ENCODE measurements at places on chromosomes 11 and 22. TPM values are rescaled to one million over a fixed set of nuclear protein-coding genes. Genes with fewer than 3 reads are reported as not detected.

The NFRKB gene
- 15.9 TPM for total RNA-seq

The FOLR3 gene
- 0.74 TPM for total RNA-seq

GRCh38 chr11:113131036-113131775 is 170.0 kb downstream of the NCAM1 start:
- no peak for DNase-seq

GRCh38 chr11:12008790-12009616 is 577 bp upstream of the DKK3 start:
- no peak for DNase-seq

GRCh38 chr22:24225951-24226350 is 18.9 kb downstream of the GGT5 start:
- no peak for DNase-seq

The PRDM11 gene
- 24.5 TPM for total RNA-seq

- no peak for DNase-seq
Observed at GRCh38 chr11:128725630-128726319, 31.9 kb downstream of the FLI1 start.

DNA sequence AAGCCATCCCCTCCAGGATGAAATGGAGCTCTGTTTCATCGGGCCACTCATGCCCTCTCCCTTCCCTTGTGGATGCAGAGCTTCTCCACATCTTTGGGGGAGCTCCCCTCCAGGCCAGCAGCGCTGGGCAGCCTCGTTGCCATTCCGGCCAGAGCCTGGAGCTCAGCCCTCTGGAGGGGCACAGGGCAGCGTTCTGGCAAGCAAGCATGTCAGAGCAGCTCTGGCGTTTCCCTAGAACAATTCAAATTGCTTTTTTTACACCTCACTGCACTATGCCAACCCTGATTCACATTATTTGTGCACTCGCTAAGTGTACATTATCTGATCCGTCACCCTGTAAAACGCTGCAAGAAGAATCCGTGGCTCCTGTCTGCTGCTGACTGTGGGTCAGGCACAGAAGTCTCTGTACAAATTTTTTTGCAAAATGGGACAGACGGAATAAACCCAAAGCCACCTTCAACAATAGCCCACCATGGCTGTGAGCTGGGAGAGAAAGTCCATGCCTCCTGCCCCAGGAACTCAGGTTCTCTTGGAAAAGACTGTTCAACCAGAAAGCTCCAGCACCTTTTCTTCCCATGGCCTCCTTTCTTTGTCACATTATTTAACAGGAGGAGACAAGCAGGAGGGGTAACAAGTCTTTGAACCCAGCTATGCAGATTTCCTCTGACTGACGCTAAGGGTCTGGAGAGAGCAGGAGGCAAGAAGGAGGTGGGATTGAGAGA is 139.5 kb upstream of the CADM1 start:
- DNase-seq: no peak

DNA sequence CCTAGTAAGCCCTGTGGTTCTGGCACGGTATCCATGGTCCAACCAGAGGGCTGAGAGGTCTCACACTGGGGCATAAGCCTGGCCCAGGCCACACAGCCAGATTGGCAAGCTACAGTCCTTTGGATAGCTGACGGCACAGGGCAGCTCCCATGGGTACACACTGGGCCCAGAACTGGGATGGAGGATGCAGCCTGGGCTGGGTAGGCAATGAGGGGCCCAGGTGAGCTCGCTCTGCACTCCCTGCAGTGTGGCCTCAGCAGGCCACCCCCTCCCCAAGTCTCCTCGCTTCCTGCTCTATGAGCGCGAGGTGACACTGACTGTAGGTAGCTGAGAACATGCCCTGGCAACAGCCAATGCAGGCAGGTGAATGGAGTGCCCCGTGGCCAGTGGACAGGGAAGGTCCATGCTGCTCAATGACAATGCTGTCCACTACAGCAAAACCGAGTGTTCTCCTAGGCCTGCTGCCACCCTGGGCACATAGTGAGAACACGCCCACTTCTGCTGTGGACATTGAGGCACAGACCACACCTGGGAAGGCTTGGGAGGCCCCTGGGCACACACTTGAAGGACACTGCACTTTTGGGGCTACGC is 3.8 kb downstream of the ARVCF start:
- DNase-seq: peak; percentile 72

GRCh38 chr22:41576877-41577276 is 12.8 kb downstream of the PMM1 start:
- DNase-seq: no peak

The FXYD2 gene
- 3.6 TPM for total RNA-seq

- DNase-seq: peak; percentile 93
Observed at GRCh38 chr11:47587723-47588326, 1.3 kb downstream of the FAM180B start.

- DNase-seq: no peak
Observed at GRCh38 chr22:20066617-20067383, 13.2 kb upstream of the DGCR8 start.

GRCh38 chr11:79458709-79459108 is 17.9 kb upstream of the TENM4 start:
- no peak for DNase-seq

GRCh38 chr11:13698132-13698531 is 29.7 kb downstream of the FAR1 start:
- no peak for DNase-seq

GRCh38 chr11:83671289-83671688 is 385.1 kb upstream of the CCDC90B start:
- no peak for DNase-seq

- no peak for DNase-seq
Observed at GRCh38 chr11:101456812-101457211, 127.0 kb downstream of the TRPC6 start.

DNA sequence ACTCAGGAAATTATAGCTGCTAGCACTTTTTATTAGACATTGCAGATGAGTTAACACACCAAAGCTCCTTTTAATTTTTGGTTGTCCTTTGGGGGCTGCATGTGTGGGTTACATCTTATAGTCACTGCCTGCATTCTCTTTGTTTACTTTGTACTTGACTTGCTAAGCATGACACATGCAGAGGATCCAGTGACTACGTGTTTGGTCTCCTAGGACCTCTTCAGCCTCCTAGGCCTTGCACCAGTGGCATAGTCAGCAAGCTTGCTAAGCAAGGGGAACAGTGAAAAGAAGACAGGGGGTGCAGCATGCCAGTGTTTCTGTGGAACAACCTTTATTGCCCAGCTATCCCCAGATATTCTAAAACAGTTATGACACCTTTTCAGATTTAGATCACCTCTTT is 108.2 kb downstream of the PAX6 start:
- no peak for DNase-seq

DNA sequence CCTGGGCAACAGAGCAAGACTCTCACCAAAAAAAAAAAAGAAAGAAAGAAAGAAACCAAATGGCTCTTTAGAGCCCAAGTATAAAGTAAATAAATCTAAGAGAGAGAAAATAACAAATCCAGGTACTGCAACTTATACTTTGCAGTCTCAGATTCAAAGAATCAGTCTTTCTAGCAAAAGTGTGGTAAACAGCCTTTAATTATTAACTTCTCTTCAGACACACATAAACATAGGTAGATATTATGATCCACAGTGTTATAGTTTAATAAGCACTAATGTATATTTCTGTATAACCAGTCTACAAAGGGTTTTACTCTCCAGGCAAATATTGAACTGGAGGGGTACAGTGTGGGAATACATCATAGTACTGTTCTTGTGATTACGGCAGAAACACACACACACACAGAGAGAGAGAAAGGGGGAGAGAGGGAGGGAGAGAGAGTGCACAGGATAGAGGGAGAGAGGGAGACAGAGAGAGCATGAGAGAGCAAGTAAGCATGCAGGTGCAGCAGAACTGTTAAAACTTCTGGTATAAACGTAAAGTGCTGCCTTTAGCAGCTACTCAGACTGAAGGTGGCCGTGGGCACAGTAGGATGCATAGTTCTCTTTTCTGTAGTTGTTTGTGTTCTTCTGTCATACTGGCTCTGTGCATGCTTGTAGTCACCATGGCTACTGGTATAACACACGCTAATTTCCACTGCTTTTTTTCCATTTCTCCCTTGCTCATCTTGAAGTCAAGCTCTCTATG is 32.3 kb downstream of the MTMR2 start:
- DNase-seq: no peak

DNA sequence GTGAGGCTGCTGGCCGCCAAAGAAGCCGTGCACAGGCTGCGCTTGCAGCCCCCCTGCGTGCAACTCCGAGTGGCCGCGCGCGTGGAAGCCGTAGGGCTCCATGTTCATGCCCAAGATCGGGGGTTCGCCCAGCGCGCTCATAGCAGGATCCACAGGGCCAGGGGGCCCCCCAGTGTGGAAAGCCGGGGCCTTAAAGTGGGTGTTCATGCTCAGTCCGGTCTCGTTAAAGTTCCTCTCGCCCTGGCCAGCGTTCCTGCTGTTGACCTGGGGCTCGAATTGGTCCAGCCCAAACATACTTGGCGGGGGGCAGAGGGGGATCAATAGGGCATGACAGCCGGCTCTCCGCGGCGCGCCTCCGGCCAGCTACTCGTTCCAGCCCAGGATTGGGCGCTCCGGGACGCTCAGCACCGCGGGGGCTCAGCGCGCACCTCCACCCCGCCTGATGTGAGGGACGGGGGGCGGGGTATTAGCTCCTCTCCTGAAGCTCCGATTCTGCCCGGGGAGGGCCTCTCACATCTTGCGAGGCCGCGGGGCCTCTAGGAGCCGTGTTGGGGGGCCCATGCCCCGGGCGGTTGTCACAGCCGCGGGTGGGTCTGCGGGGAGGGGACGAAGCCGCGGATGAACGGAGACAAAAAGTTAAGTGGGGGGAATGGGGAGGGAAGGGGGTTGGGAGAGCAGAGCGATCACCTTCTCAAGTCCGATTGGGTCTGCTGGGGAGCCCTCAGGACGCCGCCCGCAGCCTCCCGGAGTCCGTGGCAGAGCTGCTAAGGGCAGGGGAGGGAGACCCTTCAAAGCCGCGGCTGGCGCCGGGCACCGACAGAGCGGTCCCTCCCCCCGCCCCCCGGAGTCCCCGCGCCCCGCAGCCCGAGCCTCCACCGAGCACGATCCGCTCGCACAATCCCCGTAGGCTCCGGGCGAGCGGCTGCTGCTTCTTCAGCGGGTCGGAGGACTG is 1.0 kb downstream of the MN1 start:
- no peak for DNase-seq

The SLC22A6 gene
- not detected for total RNA-seq

GRCh38 chr11:102967497-102967896 is 12.0 kb upstream of the MMP13 start:
- DNase-seq: no peak

DNA sequence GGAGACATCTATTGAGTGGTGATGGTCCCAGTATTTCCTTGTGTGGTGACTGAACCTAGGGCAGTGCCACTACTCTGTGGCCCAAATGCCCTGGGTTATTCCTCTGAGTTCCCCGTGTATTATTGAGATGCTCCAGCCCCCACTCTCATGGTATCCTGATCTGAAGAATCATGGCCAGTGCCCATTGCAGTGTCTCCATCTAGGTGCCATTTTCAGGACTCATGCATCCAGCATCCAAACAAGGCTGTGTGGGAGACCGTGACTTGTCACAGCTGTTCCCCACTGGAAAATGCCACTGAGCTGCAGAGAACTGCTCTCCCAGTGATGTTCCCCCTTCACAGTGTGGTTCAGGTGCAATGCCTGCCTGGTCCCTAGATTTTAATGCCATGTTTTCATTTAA is 24.7 kb downstream of the GGTLC2 start:
- no peak for DNase-seq

All from posterior vena cava (tissue), 2 donors.